Activated CD4-positive, alpha-beta T cell treated with anti-CD3 and anti-CD28 coated beads for 4 hours (primary cell): ENCODE measurements at places on chromosomes 1 and 21.

DNA sequence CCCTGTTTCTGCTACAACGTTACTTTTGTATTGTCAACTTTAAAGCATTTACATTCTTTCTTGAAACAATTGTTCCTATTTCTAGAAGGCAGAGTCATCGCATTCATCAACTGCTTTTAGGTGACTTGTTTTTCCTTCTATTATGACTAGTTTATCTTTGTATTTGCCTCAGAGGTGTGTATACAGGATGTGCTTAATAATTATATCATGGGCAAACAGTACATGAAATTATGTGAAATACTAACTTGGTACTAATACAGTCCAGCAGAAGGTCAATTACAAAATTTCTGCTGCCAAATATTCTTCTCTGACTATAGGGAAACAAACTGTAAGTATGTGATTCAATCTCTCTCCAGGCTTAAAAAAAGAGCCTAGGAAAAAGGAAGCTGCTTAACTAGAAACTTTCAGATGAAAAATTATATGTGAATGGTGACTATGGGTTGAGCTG lies 101.6 kb downstream of the C4BPA start:
- no peak for DNase-seq

DNA sequence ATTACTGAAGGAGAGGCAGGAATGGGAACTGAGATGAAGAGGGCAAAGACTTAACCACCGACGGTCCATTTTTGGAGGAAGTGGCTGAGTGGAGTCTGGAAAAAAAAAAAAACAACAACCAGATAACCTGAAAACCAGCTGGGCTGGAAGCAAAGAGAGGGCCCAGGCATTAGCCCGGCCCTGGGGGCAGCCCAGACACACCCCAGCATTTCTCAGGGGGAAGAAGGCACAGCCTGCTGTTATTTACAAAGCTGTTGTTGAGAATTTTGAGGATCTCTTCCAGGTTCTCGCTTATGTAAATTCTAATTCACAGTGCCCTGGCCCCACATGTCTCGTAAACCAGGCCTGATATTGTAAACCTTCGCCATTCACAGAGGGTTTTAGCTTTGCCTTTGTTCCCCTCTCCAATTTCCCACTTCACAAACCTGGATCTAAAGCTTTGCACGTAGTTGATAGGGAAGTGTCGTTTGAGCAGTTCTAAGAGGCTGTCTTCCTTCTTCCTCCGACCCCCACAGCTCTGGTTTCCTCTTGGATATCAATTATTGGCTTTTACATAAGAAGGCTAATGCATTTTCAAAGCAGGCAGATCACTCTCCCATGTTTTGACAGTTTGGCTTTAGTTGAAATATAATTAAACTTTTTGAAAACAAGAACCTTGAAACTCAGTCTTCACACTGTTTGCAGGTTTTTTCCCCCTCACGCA lies 161.8 kb upstream of the IRF2BP2 start:
- no peak for DNase-seq

DNA sequence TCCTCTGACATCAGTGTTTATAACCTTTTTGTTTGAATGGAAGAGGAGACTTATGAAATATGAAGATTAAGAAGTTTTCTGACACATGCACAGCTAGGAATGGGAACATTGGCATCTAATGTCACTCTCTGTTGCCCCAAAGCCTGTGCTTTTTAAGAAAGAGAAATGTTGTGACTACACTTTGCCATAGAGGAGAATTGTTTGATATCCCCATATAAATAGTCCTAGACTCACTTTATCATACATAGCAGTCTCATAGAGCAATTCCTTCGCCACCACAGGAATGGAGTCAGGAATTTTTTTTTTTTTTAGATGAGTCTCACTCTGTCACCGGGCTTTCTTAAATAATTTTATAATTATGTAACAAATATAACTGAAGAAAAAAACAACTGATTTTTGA lies 1.5 kb downstream of the KRTAP21-3 start:
- no peak for DNase-seq

DNA sequence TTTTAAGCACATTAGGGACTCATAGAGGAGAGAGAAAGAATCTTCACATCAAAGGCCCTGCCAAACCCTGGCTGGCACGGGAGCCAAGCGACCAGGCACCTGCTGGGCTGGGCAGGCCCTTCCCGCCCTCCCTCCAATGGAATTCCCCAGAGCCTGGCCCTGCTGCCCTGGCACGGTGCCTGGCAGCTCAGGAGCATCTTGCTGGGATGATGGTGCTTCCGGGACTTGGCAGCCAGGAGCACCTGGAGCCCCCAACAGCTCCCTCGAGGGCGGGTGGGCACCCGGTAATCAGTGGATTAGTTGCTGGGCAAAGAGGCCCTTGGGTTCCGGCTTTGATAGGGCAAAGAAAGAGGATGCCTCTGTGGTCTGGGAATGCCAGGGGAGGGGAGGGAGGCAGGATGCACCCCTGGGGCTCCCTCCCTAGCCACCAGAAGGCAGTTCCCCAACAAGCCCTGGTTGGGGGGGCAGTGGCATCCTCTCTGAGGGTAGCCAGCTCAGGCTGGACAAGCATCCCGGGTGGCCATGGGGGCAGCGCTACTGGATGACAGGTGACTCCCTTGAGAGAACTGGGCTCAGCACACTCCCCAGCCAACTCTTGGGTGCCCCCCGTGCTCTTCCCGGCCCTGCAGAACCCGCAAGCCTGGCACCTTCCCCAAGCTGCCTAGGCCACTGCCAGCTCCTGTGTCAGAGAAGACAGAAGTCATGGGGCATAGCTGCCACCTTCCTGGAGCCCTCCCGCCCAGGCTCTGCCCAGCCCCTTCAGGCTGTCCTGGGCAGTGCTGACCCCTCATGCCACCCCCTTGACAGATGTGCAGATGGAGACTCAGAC lies 26.4 kb downstream of the KRTAP10-1 start:
- no peak for DNase-seq

DNA sequence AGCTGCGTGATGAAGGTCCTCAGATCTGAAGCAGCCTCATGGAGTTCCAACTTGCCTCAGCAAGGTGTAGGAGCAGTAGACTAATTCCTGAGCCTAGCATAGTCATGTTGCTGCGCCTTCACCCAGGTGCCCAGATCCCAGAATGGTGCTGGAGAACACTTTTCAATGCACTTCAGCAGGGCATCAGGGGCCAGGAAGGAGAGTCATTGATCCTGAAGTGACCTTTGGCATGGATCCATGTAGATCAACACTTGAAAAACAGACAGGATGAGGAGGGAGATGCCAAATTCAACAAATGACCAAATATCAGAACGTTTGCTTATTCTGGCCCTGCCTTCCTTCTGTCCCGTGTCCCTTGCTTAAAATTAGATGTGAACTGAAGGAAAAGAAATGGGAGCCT lies 91.9 kb downstream of the LEPR start:
- no peak for DNase-seq

DNA sequence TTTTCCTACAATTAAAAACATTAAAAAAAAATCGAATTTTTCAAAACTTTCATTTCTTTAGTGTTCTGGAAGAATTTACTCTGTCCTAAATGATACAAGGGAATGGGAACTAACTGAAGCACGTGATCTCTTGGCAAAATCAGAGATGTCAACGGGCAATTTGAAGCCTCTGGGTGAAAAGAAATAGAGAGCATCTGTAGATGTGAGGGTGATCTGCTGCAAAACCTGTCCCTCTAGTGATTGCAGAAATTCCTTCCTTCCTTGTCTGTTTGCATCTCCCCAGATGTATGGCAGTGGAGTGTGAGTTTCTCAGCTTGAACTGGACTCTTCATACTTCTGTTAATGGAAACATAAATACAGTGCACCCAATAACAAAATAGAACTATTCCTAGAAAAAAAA lies 100.5 kb upstream of the S1PR1 start:
- DNase-seq, result no peak

DNA sequence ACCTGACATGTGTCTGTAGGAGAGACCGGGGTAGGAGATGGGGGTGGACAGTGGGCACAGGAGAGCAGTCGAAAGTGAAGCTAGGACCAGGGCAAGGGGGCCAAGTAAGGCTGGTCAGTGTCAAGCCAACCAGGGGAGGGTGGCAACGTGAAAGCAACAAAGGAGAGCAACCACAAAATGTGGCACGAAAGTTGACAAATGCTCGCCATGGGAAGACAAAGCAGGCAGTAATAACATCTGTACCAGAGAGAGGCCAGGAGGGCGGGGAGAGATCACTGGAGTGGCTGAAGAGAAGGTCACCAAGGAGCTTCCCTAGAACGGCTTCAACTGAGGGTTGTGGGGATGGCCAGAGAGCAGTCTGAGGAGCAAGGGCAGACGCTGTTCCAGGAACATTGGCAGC lies 17.0 kb downstream of the QSOX1 start:
- no peak for DNase-seq

- no peak for DNase-seq
Observed at GRCh38 chr1:37372302-37372701, 102.1 kb upstream of the ZC3H12A start.

DNA sequence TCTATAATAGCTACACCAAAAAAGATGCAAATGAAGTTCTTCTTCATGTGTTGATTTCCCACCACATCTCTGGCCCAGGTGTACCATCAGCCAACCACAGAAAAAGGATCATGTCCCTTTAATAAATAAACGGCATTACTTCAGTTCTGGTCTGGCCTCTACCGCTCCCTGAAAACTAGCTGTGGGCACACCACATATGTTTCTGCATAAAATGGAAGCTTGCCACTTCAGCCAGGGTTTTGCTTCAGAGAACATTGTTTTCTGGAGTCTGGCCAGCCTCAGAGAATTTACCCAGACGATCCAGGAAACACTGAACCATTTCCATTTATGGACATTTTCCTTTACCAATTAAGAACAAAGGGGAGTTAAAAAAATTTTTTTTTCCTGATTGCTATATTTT lies 5.8 kb upstream of the LAMC2 start:
- no peak for DNase-seq

- no peak for DNase-seq
Observed at GRCh38 chr1:24051206-24051945, 60.6 kb downstream of the MYOM3 start.

DNA sequence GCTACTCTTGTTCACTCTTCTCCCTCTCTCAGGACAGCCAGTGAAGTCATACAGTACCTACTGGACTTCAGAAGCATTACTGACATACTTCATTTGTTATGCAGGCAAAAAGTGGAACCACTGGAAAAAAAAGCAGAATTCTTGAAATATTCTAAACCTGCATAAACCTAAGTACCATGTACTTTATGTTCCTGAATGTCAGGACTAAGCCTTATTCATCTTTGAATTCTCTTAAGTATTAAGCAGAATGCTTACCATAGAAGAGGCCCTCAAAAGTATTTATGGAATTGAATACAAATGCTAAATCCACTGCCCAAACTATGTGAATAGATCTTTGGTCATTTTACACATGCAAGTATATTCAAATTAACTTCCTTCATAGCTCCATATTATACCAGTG lies 7.8 kb downstream of the PSMB2 start:
- DNase-seq, result no peak

DNA sequence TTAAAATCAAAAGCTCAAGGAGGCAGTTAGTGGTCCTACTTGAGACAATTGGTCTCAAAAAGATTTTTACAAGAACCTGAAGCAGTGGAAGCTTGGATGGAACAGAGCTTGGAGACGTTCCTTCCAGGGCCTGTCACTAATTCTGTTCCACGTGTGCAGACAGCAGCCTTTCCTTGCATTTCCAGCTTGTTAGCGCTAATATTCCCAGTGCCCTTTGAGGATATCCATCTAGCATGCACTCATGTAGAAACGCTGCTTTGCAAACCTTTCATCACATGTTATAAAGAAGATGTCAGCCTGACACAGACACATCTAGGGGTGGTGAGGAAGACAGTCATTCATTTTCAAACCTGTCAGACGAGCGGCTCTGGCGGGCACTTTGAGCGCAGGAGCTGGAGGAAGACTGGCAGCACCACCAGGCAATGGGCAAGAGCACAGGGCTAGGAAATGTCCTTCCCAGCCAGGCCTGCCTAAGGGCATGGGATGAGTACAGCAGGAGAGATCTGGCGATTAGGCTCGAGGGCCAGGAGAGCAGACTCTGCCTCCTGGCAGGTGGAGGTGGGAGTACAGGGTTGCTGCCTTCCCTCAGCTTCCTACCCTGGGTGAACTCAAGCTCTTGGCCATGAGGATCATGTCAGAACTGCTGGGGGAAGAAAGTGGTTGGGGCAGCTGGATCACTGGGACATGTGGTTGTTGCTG lies 55.5 kb downstream of the CASQ2 start:
- DNase-seq, result no peak

DNA sequence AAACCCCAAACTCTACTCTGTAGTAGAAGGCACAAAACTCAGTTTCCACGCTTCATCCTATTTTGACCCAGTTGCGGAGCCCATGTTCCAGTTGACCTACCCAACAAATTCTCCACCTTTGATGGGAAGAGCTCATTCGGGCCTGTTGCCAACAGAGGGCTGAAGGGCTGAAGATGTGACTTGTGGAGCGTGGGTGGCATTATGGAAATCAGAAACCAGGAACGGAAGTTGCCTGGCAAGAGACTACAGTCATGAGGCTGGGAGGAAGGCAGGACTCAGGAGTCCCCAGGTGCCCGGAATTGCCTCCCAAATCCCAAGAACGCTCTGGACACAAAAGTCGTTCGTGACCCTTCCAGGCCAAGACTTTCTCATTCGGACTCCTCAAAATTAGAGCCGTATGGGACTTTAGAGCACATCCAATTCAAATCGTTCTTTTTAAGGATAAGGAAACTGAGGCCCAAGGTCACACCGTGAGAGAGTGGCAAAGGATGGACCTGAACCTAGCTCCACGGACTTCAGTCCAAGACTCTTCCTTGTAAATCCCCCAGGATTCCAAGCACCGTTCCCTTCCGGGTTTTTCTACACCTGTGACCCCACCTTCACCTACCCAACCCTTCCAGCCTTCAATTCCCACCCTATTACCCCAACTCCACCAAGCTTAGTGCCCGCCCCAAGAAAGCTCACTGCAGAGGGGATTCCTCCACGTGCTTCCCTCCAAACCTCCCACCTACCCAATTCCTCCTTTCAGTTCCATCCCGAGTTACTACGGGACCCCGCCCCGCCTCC lies 739 bp downstream of the SMG5 start:
- DNase-seq, result peak; percentile 26

DNA sequence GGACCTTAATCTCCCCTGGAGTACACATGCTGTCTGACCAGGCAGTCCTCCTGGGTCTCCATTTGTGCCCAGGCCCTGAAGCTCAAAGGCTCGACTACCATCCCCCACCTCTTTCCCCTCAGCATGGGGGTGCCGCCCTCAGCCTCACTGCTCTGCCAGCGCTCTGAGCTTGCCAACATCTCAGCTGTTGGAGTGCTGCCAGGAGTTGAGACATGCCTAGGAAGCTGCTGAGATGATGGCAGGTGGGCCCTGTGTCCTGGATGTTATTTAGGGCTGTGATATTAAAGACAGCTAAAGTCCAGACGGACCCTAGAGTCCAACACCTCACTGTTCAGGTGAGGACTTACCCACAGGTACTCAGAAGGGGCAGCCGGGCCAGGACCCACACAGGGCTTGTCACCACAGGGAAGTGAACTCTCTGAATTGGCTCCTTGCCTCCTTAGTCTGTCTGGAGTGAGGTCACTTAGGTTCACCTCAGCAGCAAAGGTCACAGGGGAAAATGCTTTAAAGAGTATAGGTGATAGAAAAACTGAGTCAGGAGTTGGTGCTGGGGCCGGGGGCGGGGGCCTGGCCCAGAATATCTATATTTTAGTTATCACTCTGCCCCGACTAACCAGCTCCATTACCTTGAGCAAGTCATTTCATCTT lies 19.7 kb upstream of the KCNC4 start:
- no peak for DNase-seq

GRCh38 chr1:186849826-186850225 lies 21.1 kb downstream of the PLA2G4A start:
- DNase-seq, result no peak

GRCh38 chr1:41542196-41542930 lies 57.9 kb upstream of the EDN2 start:
- DNase-seq, result no peak
